ENCODE measurements at places on chromosomes 11 and 22.
A peak's percentile ranks its signal among the peaks of the same experiment; 100 is the strongest.

DNA sequence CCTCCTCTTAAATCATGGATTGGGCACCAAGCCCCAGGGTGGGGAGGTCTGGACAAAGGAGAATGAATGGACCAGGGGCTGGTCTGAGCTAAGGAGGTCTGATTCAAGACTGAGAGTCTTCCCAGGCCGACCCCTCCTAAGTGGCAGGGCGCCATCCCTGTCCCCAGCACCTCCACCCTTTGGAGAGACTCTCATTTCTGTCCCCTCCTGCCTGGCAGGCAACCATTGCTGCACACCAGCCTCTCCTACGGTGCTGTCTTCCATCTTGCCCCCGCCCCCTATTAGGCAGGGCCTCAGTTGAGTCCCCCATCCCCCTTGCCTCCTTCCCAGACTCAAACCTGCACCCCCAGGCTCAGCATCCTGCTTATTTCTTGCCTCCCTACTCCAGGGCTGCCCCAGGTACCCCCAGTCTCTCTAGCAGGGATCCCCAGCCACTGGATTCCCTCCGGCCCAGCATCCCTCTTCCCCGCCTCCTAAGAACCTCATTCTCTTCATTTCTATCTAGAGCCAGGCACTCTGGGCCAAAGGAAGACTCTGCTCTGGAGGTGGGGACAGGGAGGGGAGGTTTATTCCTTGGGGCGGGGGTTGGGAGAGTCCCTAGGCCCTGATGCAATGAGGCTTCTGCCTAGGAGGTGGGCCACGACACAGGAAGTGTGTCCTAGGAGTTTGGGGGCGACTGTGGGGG lies 1.7 kb upstream of the RCOR2 start:
- DNase-seq: no peak

GRCh38 chr22:44402196-44403111 lies 89.7 kb upstream of the SHISAL1 start:
- no peak for DNase-seq

GRCh38 chr11:118095967-118096367 lies 9.2 kb upstream of the SMIM35 start:
- no peak for DNase-seq

DNA sequence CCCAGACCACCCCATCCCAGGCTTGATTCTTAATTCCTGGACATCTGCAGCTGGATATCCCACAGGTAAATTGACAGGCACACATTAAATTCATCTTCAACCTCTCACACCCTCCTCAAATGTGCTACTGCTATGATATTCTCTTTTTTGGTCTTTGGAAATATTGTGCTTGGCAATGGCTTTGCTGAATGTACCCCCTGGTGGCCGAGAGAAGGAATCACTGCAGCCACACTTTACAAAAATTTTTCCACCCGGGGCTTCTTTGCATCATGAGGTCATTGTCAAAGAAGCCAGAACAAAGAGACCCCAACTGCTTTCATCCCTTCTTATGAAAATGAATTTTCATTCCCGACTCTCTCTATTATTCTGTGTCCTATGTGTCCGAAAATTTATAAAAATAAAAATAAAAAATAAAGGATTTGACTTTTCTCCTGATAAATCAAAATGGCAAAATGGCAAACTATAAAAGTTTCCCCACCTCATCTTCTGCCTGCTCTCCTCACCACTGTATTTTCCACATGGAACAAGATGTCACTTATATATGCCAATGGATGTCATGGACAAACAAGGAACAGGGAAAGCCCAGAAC lies 15.0 kb upstream of the CYB5R2 start:
- peak; percentile 29 for DNase-seq

- no peak for DNase-seq
Measured at GRCh38 chr11:131503017-131503416, 132.6 kb downstream of the NTM start.

GRCh38 chr11:50298182-50298988 lies 265.7 kb downstream of the OR4C45 start:
- DNase-seq: no peak

- DNase-seq: no peak
Measured at GRCh38 chr11:57224128-57224527, 12.9 kb downstream of the APLNR start.

- DNase-seq: no peak
Measured at GRCh38 chr22:47435204-47435487, 672.7 kb downstream of the TBC1D22A start.

DNA sequence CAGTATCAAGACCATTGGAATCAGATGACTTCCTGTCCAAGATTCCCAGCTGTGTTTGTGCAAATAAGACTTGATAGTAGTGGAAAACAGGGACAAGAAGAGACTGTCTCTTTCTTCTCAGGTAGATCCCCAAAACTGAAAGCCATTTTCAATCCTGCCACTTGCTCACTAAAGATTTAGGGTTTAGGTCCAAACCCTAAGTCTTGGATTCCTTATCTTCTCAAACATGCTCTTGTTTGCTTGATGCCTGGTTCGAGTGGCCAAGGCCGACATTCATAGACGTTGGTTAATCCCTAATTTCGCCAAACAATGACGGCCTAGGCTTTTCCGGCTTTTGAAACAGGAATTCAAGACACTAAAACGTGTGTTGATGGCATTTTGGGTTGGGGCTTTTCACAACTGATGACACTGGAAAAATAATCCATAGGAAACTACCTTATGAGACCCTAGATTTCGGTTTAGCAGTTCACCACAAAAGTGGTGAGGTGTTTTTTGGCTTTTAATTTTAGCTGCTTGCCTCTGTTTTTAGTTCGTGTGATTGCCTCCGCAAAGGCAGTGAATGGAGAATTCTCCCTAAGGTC lies 1.0 kb upstream of the GTPBP1 start:
- DNase-seq: no peak

DNA sequence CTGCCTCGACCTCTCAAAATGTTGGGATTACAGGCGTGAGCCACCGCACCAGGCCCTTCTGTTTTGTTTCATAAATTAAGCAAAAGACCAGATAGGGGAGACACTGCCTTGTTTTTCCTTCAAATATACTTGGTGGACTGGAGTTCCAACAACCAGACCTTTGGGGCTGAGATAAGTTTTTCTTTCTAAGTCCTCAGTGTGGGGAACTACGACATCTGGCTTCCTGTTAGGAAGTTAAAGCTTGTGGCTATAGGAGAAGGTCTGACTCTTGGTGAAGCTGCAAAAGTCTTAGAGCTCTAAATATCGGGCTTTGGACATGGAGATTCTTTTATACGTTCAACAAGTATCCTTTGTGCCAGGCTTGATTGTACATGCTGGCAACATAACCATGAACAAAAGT lies 64.1 kb upstream of the EED start:
- no peak for DNase-seq

DNA sequence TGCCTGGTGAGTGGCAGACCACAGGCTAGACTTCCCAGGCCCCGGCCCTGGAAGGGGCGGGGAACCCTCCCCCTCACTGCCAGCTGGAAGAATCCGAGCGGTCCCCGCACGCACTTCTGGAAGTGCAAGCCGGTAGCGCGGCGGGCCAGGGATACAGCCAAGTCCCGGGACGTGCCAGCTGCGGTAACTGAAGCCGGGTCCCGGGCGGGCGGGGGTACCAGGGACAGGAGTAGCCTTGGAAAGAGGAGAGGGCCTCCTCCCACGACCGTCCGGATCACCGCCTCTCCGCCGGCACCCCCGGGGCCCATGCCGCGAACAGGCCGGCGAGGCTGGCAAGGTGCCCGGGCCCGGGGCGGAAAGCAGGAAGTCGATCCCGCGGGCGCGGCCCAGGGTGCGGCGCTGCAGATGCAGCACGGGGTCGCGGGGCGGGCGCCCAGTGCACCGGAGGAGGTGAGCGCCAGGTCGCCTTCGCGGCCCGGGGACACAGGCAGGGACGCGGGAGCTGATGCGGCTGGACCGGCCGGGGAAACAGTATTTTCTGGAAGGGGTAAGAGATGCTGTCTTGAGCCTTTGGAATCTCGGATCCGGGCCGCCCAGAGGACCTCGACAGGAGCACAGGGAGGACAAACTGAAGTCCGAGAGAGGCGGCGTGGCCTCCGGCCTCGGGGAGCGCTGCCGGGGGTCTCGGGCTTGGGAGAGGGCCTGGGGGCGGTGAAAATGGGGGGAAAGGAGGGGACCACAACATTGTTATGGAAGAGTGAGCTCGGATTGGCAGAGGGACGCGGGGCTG lies 783 bp upstream of the SLC35C1 start:
- DNase-seq: peak; percentile 63

DNA sequence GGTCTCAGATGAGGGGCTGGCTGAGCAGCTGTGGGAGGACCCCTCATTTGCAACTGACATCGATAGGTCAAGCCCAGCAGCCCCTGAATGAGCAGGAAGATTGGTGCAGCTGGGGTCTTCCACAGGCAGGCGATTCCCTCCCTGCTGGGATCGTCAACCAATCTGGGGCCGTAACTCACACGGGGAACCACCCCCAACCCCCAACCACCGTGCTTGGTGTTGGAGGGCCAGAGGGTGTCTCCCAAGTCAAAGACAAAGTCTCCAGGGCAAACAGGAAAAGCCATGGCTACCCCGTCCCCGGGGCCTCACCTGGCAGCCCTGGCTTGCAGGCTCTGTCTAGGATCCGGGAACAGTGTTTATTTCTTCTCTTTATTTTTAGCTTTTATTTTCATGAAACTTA lies 26.9 kb upstream of the SCUBE1 start:
- no peak for DNase-seq

DNA sequence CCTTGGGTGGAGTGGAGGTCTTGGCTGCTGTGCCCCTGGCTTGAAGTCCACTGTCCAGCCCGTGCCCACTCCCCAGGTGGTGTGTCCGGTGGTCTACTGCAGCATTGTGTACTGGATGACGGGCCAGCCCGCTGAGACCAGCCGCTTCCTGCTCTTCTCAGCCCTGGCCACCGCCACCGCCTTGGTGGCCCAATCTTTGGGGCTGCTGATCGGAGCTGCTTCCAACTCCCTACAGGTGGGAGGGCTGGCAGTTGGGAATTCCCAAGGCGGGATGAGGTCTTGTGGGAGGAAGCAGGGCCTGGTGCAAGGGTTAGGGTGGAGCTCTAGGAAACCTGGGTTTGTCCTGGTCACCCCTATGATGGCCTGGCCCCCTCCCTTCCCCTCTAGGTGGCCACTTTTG lies 8.4 kb upstream of the NLRX1 start:
- no peak for DNase-seq

DNA sequence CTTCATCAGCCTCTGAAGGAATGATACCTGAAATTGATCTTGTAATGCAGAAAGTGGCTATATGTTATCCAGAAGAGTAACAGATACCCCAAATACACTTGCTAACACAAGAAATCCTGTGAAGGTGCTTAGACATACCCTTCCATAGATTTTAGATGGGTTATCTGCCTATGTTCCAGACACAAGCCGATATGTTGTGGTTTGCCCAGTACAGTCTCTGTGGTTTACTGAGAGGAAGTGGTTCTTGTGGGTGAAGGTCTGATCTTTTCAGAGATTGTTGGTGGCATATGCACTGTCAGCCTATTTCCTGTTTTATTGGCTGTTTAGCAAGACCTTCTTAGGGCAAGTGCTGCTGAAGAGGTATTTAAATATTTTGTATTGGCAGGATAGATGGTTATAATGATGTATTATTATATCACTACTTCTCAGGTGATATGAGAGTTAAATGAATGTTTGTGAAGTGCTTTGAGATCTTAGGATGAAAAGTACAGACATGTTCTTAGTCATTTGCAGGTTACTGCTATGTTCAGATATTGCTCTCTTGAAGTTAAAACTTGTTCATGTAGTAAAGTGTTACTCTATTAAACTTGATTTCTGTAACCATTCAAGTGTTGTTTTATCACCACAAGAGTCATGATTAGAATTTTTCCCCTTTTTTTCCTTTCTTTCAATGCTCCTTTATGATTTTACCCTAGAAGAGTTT lies 8.2 kb downstream of the ARHGEF12 start:
- DNase-seq: peak; percentile 83

DNA sequence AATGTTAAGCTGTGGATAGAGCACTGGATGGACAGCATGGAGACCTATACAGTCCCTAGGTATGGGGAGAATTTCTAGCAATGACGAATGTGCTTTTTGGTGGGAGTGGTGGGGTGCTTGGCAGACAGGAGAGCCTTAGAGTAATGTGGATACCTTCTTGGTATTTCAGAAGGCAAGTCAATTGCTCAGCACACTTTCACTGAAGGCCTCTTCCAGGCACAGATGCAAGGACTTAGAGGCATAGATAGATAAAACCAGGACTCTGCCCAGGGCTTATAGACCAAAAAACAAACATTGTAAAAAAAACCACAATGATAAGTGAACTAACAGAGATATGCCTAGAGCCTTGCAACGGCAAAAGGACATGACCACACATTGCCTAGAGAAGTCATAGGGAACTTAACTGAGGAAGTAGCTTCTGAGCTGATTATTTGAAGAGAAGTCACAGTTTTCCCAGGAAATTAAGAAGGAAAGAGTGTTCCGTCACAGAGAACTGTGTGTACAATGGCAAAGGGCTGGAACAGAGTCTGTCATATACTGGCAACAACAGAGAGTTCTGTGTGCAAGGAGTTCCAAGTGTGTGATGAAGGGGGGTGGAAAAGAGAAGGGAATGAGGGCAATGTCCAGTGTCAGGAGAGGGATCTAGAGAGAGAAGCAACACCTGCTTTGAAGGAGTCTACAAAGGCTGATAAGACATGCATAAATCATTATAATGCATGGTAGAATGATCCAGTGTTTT lies 65.9 kb upstream of the PICALM start:
- no peak for DNase-seq
